ENCODE measurements at places on chromosomes 2 and 18.

- no peak for DNase-seq
Measured at GRCh38 chr18:49160079-49160930, 209.5 kb upstream of the SMAD7 start.

DNA sequence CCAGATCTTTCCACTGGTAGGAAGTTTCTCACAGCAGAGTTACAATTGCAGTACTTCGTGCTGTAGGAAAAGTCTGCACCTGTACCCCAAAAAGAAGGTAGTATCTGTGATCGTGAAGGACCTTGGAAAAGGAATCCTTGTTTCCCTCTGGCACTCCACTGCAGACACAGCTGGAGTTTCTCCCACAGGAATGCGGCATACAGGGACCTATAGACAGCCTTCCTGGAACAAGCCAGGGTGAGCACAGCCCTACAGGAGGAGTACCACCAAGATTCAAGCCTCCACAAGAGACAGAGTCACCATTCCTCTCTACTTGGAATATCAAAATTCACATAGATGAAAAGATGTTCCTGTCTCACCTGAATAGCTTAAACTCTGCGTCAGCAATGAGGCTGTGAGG, 372.4 kb downstream of the CMPK2 start:
- DNase-seq = no peak

DNA sequence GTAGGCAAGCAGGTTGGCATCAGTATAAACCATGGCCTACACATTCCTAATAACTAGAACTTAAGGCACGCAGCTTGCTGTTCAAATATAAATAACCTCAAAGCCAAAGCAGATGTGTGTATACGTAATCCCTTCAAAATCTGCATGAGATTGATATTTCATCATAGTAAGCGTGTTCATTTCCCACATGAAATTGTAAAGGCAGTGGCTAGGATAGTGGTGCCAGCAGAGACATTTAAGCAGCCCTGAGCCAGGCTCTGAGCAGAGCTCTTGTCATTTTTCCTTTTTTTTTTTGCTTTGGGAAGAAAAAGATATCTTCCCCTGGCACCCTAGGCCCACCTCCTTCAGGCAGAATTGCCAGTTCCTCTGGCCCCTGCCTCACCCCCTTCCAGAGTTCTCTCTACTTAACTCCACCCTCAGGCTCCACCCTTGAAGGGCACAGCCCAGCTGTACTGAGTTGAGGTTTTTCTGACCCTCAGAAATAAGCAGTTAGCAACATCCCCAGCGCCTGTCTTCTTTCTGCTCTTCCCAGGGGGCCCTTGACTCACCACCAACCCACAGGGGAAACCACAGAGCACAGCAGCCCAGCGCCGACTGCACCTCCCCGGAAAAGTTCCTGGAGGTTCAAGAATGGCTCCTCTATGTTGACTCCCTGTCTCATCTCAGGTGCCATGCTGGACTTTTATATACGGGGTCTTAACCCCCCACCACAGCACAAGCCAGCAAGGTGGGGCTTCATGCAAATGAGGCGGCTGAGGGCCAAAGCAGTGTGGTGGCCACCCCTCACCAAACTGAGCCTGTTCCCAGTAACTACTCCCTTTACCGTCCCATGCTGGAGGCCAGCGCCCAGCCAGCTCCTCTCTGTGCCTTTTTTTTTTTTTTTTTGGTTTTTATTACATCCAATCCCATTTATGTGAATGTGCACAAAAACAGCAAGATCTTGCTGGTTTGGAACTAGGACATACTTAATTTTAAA, 84.7 kb downstream of the EHD3 start:
- no peak for DNase-seq

- no peak for DNase-seq
Measured at GRCh38 chr2:180990794-180991193, 10.4 kb downstream of the UBE2E3 start.

DNA sequence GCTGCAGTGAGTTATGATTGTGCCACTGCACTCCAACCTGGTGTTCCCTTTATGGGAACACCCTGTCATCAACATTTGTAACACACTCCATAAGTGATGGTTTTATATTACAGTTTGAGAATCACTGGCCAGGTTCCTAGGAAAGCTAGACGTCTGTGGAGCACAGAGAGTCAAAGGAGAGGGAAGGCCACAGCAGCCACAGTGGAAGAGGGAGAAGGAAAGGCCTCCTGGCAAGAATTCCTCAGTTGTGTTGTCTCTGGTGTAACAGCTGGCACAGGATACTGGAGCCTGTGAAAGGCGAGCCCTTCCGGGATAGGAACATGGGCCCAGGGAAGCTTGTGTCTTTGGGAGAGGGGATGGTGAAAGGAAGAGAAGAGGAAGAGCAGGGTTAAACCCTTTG, 360.5 kb upstream of the PIK3C3 start:
- no peak for DNase-seq

DNA sequence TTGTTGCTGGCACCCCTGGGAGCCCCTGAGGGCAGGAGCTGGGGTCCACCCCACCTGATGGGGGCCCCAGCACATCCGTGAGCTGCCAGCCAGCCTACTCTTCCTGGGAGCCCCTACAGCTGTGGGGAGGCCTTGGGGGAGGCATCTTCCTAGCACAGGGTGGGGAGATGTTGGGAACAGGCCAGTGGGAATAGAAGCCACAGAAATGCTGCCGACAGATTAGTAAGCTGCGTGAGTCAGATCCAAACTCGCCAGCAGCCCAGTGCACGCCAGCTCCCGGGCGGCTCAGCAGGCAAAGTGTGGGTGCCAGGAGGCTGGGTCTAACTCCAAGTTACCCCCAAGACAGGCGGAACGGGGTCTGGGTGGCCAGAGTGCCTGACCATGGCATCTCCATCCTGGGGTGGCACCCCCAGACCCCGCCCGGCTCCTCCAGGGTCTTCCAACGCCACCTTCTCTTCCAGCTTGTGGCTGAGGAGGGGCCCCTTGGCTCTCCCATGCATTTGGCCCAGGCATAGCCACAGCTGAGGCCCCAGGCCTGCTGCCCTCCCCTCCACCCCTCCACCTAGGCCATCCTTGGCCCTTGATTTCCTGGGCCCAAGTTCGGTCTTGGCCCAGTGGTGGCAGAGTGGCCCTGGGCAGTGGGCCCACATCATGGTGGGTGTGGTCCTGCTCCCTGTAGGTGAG, 15.3 kb downstream of the CROCC2 start:
- no peak for DNase-seq

DNA sequence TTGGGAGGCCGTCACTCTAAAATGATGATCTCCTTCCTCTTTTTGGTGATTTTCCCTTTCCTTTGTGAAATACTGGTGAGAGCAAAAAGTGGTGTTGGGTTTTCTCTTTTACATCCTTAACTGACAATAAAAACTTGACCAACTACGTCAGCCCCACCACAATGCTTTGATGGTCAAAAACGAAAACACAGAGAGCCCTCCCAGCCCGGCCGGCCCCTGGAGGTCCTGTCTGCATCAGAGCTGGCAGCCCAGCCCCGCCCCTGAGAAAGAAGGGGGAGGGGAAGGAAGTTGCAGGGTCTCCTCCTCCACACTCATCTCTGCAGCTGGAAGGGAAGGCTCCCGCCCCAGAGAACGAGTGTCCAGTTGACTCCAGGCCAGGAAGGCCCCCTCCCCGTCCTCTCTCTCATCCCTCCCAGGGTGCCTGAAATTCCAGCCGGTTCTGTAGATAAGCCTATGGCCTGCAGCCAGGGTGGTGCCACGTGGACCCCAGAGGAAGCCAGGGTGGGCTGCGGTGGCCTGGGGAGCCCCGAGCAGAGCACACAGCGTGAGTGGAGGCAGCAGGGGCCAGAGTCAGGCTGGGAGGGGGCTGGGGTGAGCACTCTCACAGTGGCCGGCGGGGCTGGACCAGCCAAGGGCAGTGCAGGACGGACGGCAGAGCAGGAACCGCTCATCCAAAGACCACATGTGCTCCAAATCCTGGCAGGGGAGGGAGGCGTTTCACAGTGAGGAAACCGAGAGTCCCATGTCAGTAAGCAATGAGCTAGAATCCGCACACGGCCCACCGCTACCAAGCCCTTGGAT, 19.8 kb downstream of the BIN1 start:
- DNase-seq = no peak

DNA sequence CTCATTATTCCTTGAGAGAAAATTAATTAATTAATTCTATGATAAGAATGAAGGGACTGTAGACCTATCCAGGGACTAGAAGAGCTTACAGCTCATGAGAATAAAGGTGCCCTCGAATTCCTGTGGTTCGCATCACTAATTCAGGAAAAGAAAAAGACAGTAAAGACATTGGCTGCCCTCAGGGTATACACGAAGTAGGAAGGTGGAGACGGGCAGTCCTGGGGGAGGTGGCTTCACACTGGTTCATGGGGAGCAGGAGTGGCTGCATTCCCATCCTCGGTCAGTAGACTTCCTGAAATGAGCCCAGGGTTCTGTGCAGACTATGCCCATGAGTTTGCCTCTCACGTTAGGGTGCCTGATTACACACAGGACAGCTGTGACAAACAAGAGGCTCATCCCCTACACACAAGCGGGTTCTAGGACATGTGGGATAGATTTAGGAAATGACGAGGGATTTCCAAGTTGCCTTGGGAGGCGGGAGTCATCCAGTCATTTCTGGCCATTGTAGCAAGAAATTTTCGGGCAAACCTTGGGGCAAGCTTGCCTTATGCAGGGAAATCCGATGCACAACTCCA, 282.2 kb downstream of the CYP26B1 start:
- no peak for DNase-seq

GRCh38 chr2:65579506-65580235, 147.3 kb upstream of the SPRED2 start:
- no peak for DNase-seq

All from NCI-H2081 treated with DMSO at 0.1 percent for 48 hours (cell line).